Foreskin melanocyte (primary cell): ENCODE measurements at places on chromosomes 5 and 9.

GRCh38 chr5:2227433-2227832 is 344.7 kb upstream of the IRX4 start:
- no peak for DNase-seq

DNA sequence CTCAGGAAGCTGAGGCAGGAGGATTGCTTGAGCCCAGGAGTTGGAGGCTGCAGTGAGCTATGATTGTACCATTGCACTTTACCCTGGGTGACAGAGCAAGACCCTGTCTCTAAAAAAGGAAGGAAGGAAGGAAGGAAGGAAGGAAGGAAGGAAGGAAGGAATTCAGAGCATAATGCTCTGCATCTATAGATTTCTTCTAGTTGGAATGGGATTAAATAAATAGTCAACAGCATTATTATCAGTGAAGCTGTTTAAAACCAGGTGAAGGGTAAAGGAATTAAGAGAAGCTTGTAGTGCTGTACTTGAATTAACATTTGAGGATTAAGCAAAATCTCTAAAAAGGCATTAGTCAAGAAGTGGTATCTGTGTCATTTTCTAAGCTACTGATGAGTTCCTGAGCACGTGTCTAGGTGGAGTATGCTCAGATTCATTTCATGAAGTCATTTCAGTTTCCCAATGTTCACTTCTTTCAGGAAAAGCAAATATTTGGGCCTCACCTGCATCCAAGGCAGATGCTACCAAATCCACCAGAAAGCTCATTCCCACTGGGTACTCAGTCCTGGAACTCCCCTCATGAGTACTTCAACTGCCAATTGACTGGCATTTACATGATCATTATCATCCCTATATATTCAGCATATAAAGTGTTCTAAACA is 8.4 kb downstream of the PDE6A start:
- DNase-seq, result no peak

DNA sequence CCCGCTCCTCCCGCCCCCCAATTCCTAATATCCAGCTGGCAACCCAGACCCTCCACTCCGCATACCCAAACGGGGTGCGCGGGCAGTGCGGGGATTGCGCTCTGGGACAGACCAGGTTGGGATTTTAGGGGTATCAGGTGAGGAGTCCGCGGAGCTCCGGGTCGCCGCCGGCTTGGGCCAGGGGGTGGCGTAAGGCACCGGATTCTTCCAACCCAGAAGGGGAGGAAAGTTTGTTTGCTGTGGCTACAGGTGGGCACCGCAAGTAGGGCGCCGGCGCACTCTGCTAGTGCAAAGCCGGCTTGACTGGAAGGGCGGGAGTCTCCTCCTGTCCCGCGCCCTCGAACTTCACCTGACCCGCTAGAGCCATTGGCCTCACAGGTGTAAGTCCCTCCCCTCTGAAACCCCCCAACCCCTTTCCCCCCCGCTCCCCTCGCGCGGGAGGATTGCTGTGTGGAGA is 709 bp downstream of the IQGAP2 start:
- no peak for DNase-seq

DNA sequence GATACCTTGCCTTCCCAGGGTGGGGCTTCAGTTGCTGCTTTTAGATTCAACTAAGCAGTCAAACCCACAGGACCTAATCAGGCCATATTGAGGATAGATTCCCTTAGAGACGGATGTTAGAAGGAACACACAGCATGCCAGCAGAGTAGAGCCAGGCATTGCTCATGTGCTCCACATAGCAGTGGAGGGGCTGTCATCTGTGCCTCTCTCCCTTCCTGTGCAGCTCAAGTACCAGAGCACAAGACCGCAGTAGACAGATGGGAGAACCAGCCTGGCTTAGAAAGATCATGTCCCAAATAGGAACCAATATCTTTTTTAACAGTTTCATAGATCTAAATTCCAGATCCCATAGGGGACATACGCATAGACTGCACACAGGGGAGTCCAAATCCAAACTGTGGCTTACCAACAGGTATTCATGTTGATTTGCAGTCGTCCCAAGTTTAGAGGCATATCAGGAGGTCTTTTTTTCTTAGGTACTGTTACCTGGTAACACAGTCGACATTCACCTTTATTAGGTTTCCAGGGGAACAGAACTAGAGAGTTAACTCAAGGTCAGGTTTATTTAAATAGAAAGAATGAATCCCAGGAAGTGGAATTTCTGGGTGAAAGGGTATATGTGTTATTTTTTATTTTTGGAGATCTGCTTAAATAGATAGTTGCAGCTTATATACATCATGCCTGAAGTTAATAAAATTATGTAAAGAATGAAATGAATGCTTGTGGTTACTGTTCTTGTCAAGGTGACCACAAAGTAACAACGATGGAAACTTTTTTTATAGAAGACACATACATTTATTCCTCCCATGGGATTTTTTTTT is 43.5 kb upstream of the PCAT7 start:
- DNase-seq, result no peak

GRCh38 chr5:57509501-57510260 is 27.1 kb upstream of the ACTBL2 start:
- no peak for DNase-seq

- DNase-seq, result no peak
Measured at GRCh38 chr9:116812231-116813030, 125.3 kb downstream of the TRIM32 start.

DNA sequence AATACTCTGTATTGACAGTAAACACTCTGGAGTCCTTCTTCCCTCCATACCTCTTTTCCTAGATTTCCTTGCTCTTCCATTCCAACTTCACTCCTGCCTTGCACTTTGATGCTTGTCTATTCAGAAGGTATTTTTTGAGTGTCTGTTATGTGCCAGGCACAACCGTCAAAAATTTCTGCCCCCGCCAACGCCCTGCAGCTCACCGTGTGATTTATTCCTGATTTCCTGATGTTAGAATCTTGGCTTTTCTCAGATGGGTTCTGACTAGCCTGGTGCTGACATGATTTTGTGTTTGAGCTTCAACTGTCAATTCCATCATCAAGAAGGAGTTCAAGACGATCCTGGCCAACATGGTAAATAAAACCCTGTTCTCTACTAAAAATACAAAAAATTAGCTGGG is 297.5 kb downstream of the AGTPBP1 start:
- DNase-seq, result no peak

DNA sequence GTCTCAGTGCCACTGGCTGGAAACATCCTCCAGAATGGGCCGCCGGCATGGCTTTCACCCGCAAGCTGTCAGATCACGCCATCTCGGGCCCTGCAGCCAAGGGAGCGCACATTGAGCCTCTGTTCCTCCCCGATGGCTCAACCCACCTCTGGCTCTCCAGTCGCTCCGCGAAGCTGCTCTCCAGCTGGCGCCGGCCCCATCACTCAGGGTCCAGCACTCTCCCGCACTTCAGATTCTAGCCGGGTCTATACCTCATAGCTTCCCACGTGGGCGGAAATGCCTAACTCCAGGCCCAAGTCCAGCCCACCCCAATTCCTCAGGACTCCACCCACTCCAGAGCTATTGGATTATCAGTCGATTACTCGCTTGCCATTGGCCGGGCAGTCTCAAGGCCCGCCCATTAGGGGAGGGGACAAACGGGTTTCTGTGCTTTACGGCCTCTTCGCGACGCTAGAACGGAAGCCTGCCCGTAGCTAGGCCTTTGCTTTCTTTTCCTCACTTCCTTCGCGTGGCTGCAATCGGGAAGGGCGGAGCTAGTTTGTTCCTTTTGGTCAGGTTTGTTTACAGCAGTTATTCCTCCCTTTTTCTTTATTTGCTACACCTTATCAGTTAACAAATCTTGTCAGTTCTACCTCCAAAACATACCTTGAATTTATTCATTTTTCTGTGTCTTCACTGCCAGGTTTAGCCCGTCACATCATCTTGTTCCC is at the start of gene NOL6:
TSS of gene NOL6 (minus strand) at position 282 of the 710 bp plus-strand sequence. CDS start at position 200, 82 bp downstream.
- DNase-seq, result peak; percentile 98

DNA sequence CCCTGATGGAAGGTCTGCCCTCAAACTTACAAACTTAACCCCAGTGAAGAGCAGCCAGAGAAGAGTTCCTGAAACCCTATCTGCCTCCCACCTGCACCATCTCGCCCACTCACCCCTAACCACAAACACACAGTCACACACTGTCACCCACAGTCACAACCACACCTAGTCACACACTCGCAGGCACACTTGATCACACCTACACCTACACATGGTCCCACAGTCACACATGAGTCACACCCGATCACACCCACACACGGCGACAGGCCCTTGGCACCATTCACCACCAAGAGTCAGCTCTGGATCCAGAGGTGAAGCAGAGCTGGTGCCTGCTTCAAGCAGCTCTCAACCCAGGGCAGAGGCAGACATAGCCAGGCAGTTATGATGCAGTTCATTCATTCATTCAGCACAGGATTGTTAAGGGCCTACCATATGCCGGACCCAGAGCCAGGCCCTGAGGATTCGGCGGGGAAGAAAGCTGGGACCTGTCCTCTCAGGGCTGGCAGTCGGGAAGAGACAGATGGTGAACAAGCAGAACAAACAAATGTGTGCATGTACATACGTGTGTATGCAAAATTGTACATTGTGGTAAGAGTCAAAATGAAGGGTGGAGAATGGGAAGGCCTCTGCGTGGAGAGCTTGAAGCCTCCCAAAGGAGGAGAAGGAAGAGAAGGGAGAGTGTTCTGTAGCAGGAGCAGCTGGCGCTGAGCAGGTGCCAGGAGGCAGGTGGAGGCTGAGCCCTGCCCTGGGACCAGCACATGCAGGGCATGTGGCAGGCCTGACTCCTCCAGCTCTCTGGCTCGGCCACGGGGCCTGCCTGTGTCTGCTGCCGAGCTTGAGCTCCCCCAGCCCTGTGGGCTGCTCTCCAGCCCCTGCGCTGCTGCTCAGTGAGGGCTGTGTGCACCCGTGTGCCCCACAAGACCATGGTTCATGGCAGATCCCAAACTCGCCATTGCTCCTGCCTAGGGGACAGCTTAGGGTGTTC is 6.4 kb downstream of the TSPAN17 start:
- no peak for DNase-seq

- DNase-seq, result no peak
Measured at GRCh38 chr9:27505744-27506161, 18.3 kb upstream of the IFNK start.

- DNase-seq, result no peak
Measured at GRCh38 chr9:27749838-27750237, 176.6 kb upstream of the C9orf72 start.

DNA sequence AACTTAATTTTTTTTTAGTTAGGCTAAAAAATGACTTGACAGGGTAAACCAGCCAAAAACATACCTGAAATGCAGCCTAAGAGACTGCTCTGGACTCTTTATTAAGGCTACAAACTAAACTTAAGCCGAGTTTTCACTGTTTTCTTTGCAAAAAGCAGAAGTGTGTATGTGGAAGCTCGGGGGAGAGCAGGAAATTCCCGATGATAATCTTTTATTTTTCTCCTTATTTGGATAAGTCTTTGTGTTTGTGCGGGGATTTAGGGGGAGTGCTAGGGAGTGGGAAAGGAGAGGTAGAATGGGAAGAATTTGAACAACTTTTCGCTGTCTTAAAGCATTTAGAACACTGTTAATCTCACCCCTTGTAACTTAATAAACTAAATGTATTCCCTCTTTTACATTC is 30.7 kb upstream of the GPR21 start:
- no peak for DNase-seq

- DNase-seq, result peak; percentile 44
Measured at GRCh38 chr9:97468658-97469448, 32.6 kb upstream of the TMOD1 start.
